Breast epithelium (tissue), 4 donors: ENCODE measurements at places on chromosomes 2 and 18. TPM values are rescaled to one million over a fixed set of nuclear protein-coding genes. Genes with fewer than 3 reads are reported as not detected.

Gene B4GALT6
- 2.9 TPM for total RNA-seq

Gene TYMS
- total RNA-seq: 2.0 TPM

Gene PFN4
- not detected for total RNA-seq

Gene SNTG2
- total RNA-seq: 4.6 TPM

Gene MBD2
- total RNA-seq: 50.6 TPM

Gene NAT8
- total RNA-seq: not detected

Gene MYOM1
- 6.9 TPM for total RNA-seq

Gene STPG4
- not detected for total RNA-seq

Gene ZNF236
- 28.2 TPM for total RNA-seq

Gene PTPN18
- total RNA-seq: 54.3 TPM

Gene ACADL
- 2.5 TPM for total RNA-seq

Gene DLGAP1
- total RNA-seq: 0.96 TPM

Gene RAB6C
- 1.6 TPM for total RNA-seq

Gene TRIM43
- not detected for total RNA-seq

Gene RRM2
- 0.98 TPM for total RNA-seq

Gene DES
- 29.6 TPM for total RNA-seq

Gene ANKRD36C
- total RNA-seq: 407 TPM

Gene CCDC148
- total RNA-seq: 9.8 TPM

Gene LAMA1
- total RNA-seq: 10.2 TPM

Gene ZSWIM2
- total RNA-seq: not detected

Gene CXCR1
- 0.16 TPM for total RNA-seq

Gene PPP1R1C
- 4.2 TPM for total RNA-seq

Gene WDSUB1
- total RNA-seq: 14.3 TPM

Gene NEURL3
- total RNA-seq: 4.3 TPM

Gene ABCG8
- total RNA-seq: not detected

Gene ANKRD30B
- total RNA-seq: 11.5 TPM

Gene TRABD2A
- 7.4 TPM for total RNA-seq

Gene PJVK
- total RNA-seq: 5.2 TPM

Gene TMEM178A
- 9.4 TPM for total RNA-seq
